ENCODE measurements at places on chromosomes 7 and 10.

DNA sequence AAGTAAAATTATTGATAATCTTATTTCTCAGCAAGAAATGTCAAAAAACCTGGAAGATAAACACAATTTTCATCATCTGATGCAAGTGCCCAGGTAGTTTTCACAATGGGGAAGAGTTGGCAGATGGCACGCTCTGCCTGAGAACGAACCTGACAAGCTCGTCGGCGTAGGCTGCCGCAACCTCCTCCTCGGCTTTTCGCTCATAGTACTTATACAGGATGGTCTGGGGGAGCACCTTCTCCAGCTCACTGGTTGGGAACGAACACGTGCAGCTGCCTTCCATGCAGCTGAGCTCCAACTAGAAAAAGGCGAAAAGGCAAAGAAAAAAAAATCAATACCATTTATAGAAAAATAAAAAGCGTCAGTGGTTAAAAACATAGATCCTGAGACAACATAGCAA, 68.9 kb downstream of the RNF216 start:
- no peak for DNase-seq

DNA sequence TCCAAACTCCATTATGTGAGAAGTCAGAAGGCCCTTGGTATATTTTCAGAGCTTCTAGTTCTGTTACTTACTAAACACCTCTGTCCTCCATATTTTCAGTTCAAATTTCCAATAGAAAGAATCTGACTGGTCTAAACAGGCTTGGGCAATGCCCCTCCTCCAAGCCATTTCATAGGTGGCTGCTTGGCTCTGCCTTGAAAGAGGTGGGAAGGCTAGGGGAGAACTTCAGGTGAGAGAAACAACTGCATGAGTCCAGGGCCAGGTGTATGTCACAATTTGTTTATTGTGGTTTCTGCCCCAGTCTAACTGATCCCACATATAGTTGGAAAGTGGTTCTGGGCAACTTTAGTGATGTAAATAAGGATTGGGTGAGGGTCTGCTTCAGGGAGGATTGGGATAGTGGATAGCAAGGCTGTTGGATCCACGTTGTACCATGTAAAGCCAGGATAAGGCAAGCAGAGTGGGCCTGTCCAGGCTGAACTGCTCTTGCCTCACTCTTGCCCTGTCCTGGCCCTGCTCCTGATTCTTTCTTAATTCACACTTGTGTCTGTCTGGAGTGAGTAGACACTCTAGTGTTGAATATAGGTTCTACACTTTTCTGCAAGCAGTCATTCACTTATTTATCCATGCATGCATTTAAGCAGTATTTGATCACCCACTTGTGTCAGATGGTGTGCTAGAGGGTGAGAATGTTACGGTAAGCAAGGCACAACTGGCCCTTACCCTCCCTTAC, 67.5 kb upstream of the COMTD1 start:
- DNase-seq, result no peak

- no peak for DNase-seq
Measured at GRCh38 chr10:31204090-31204489, 114.9 kb upstream of the ZEB1 start.

- peak; percentile 60 for DNase-seq
Measured at GRCh38 chr10:52308251-52309031, 5.6 kb upstream of the DKK1 start.

DNA sequence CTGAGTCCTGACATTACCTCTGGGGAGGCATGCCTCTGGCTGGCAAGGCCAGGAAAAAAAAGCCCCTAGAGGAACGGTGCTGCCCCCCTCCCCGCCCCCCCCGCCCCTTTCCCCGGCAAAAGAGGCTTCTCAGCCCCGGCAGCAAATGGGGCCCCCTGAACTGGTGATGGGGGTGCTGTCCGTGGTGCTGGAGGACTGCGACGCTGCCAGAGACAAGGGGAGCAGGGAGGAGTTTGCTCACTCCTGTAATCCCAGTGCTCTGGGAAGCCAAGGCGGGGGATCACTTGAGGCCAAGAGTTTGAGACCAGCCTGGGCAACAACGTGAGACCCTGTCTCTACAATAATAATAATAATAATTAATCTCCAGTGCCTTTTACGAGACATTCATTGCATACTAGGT, 23.7 kb downstream of the SRRM3 start:
- no peak for DNase-seq

DNA sequence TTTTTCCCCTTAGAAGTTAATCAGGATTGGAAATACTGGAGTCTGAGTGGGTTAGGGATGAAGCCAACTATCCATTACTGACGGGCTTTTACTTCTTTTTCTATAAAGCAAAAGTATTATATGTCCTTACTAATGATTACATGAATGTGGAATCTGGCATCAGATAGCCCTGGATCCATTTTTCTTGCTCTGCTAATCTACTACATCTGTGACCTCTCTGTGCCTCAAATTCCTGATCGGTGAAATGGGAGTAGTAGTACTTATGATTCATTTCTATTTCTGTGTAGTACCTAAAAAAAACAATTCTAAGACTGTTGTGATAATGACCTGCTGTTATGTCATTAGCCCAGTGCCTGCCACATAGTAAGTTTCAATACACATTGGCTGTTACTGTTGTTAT, 621.6 kb downstream of the SORCS3 start:
- DNase-seq, result no peak

DNA sequence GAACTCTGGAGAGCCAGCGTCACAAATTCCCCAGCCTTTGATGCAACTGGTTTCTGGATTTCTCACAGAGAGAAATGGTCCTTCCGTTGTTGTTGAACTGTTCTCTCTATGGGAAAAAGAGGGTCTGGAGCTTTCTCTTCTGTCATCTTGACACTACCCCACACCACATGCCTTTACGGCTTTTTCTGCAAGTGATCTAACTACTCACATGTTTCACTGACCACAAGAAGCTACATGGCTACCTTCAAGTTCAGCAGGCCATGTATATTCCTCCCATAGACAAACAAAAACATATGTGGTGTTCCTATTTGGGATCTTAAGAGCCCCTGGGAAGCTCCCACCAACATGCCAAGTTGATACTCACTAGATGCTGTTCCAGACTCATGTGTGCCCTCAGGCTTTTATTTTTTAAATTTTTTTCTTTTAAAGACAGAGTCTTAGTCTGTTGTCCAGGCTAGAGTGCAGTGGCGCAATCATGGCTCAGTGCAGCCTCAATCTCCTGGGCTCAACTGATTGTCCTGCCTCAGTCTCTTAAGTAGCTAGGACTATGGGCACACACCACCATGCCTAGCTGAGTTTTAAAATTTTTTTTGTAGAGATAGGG, 72.0 kb downstream of the RNF216 start:
- DNase-seq, result no peak

- no peak for DNase-seq
Measured at GRCh38 chr7:4661871-4662270, 20.2 kb upstream of the FOXK1 start.

DNA sequence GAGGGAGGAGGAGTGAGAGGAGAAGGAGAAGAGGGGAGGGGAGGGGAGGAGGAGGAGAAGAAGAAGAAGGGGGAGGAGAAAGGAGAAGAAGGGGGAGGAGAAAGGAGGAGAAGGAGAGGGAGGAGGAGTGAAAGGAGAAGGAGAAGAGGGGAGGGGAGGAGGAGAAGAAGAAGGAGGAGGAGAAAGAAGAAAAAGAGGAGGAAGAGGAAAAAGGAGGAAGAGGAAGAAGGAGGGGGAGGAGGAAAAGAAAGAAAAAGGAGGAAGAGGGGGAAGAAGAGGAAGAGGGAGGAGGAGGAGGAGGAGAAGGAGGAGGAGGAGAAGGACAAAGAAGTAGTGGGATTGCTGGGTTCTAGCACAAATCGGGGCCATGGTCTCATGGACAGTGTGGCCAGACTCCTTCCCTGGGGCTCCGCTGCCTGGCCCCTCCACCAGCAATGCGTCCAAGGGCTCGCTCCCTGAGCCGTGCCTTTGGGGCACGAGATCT, 4.2 kb upstream of the MAFK start:
- no peak for DNase-seq

- no peak for DNase-seq
Measured at GRCh38 chr7:42123716-42124115, 113.3 kb downstream of the GLI3 start.

GRCh38 chr7:152899548-152900109, 140.1 kb downstream of the ACTR3B start:
- peak; percentile 50 for DNase-seq

Measured in sciatic nerve (tissue), 2 donors.